ENCODE measurements at places on chromosomes 1 and 21.

DNA sequence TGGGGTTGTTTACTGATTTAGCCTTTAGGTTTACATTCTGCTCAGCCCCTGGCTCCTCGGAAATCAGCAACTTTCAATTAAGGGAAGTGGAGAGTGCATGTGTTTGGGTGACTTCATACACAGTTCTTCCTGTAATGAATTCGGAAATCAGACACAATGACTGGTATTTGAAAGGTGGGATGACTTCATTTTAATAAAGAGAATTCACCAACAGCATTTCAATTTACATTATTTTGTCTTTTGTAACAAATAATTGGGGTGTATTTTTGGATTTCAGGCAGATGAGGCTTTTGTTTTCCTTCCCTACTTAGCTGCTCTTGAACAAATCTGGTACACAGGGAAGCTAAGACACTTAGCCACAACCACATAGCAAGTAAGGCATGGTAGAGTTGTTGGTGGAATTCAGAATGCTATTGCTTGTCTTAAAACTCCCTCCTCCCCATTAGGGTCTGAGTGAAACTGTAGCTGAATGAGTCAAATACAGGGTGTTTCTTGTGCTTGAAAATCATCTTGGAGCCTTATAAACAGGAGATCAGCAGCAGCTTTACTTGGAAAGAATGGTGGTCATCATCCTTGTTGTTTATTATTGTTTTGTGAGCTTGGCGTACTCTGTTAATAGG lies 917 bp downstream of the STX12 start:
- no peak for DNase-seq

DNA sequence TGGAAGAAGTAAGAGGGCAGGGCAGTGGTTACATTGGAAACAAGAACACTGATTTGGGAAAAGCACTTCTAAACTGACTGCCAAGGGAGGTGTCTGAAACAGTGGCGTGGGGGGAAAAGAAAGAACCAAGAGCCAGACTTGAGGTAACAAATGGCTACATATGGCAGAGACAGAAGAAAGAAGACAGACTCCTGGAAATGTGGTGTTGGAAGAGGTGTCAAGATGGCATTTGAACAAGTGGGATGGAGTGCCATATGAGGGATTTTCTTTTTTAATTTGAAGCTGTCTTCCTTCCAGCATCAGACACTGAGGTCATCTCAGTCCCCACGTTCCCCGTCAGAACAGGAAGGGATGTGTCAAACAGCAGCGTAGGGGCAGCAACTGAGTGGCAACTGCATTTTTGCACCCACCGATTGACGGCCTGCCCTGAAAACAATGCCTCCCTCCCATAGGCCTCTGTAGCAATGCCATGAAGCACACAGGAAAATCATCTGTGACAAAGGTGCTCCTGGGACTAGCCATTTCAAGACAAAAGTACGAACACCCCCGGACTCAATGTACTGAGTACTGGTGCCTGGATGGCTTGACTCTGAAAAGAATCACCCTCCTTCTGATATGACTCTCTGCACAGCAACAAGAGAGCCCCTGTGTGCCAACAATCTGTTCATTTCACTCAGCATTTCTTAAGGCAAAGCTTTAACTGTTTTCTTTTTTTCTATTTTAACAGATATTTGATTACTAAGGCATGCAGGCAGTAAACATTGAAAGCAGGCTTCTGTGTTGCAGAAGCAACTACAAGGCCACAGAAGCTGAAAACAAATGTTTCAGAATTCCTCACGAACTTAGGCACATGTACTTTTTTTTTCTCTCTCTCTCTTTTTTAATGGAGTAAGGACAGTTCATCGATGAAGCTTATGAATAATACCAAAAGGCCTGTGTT lies 37.0 kb downstream of the LPAR3 start:
- no peak for DNase-seq

DNA sequence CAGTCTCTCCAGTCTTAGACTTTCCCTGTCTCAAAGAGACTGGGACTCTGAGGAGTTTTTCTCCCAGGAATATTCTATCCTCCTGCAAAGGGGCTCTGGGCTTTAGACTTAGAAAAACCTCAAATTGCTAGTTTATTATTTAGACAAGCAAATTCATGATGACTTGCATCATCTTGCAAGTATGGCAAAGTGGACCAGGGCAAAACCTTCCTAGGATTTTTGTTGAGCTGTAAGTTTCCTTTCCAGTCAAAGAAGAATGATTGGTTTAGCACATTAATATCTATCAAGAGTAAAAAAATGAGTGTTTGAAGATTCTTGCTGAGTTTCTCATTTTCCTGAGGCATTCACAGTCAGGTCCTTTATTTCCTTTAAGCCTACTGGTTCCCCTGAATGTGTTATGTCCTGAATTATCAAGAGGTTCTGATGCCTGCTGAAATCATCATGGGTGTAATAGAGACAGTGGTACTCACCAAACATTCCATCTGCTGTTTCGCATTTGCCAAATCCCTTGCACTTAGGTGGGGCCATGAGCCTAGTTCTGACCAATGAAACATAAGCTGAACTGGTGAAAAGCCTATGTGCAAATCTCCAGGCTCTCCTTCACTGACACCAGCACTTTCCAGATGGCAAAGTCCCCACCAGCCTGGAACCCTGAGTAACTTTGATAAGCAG lies 25.2 kb upstream of the SPAG17 start:
- DNase-seq = no peak

GRCh38 chr1:119364640-119365039 lies 3.9 kb upstream of the HAO2 start:
- no peak for DNase-seq

GRCh38 chr1:6424000-6424565 lies 493 bp upstream of the ESPN start:
- no peak for DNase-seq

GRCh38 chr21:41369920-41370839 lies 8.4 kb downstream of the MX2 start:
- DNase-seq = peak; percentile 72

GRCh38 chr1:94322696-94323095 lies 85.3 kb upstream of the ARHGAP29 start:
- no peak for DNase-seq

DNA sequence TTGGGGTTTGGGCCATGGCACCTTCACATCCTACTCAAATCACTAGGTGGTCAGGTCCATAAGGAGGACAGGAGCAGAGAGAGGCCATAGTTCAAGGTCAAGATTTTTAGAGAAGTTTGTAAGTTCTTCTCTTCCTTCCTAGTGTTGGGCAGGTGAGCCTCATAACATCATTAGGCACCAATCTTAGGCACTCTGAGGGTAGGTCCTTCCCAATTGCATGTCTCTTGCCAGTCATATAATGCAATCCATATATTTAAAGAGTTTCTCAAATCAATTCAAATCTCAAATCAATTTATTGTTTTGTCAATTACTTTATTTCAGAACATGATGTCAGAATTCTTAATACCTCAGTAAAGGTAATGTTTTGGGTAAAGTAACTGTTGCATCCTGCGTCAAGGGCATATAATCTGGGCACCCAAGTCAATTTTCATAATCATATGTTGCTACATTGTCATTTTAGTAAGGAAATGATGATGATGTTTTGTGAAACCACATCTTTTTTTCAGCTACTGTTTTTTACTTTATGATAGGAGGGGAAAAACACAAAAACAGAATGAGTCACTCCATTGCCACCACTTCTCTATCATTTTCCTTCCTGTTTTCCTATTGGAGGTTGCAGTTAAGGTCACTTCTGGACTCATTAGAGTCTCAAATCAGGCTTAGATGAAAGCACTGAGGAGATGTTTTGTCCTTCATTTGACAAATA lies 122.7 kb downstream of the UCHL5 start:
- DNase-seq = no peak

GRCh38 chr21:42376338-42376982 lies 10.1 kb upstream of the TFF1 start:
- DNase-seq = peak; percentile 74

DNA sequence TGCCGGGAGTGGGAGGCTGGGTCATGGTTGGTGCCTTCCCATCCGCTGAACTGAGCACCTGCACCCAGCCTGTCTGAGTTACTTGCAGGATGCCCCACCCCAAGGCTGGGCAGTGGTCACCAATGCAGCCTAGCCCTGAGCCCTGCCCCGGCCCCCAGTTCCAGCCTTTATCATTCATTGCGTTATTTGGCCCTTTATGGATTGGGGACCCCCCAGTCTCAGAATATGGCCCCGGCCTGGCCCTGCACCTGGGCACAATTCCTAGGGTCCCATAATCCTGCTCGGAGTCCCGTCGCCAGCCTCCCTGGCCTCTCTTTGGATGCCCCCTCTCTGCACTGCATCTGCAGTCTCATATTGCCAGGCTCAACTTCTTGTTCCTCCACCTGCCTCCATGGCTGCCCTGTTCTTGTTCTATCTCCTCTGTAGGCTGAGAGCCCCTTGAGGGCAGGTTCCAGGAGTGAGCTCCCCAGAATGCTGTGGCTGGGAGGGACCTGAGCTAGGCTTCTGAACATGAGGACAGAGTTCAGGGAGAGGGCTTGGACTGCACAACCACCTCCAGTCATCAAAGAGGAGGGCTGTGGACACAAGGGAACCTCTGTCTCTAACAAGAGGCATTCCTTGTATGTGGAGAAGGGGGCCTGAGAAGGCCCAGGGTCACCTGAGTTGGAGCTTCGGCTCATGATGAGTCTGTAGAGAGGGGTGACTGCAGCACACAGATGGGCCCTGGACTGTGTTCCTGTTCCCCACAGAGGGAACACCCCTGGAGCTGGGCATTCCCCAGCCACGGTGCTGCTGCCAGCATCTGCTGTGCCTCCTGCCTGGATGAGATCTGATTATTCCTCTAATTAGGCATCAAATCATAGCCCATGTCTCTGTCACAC lies 1.1 kb upstream of the KNCN start:
- no peak for DNase-seq

DNA sequence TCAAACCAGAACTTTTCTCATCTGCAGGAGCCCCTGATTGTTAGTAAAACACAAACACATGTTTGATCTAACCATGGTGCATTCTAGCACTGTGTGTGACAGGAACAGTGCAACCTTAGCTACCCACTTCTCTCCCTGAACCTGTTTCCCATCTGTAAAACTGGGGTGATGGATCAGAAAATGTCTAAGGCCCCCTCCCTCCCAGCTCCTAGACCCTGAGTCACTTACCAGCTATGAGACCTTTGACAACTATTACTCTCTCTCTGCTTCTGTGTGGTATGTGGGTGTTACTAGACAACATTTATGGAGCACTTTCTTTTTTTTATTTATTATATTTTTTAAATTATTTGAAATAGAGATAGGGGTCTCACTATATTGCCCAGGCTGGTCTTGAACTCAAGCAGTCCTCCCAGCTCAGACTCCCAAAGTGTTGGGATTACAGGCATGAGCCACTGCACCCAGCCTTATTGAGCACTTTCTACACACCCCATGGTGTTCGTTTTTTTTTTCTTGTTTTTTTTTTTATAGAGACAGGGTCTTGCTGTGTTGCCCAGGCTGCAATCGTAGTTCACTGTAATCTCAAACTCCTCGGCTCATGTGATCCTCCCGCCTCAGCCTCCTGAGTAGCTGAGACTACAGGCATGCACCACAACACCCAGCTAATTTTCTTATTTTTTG lies 2.6 kb downstream of the INPP5B start:
- no peak for DNase-seq

GRCh38 chr21:14762734-14763694 lies 216.9 kb upstream of the SAMSN1 start:
- DNase-seq = no peak

DNA sequence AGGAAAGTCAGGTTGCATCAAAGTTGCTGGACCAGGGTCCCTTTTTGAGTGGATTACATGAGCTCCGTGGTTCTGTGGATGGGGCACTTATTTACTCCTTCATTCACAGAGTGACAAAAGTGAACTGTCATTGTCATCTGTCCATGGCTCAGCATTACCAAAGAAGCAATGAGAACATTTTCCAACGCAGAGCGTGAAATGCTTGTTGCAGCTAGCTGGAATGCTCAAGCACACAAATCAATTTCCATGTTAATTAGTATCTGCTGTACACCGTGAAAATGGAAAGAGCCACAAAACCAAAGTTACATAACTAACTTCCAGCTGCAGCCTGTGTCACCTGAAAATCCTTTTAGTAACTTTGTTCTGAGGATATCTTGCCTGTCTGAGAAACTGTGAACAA lies 78.9 kb downstream of the MT1HL1 start:
- DNase-seq = no peak

DNA sequence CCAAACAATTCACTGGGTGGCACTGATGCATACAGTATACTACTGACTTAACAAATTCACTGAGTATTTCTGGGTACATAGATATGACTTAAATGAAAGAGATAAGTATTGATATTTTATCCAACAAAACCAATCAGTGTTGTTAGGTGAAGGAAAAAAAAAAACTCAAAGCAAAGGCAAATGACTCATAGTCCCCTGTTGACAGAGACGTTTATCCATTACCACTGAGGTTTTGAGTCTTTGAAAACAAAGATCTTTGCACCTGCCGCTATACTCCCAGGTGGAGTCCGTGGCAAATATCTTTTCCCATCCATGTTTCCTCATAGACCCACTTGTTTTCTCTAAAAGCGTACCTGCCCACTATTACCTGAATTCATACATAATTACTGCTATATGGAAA lies 18.4 kb downstream of the DYNLT5 start:
- DNase-seq = no peak

- DNase-seq = no peak
Observed at GRCh38 chr1:166692346-166692745, 146.9 kb upstream of the POGK start.

- DNase-seq = peak; percentile 43
Observed at GRCh38 chr1:107057197-107058133, 991 bp downstream of the PRMT6 start.

- DNase-seq = no peak
Observed at GRCh38 chr1:67844988-67845387, 11.7 kb upstream of the GNG12 start.

GRCh38 chr21:17783481-17784179 lies 35.5 kb downstream of the C21orf91 start:
- peak; percentile 39 for DNase-seq

GRCh38 chr21:39012326-39013230 lies 170.7 kb downstream of the PSMG1 start:
- no peak for DNase-seq

GRCh38 chr1:31790140-31790539 lies 25.7 kb downstream of the SPOCD1 start:
- no peak for DNase-seq

DNA sequence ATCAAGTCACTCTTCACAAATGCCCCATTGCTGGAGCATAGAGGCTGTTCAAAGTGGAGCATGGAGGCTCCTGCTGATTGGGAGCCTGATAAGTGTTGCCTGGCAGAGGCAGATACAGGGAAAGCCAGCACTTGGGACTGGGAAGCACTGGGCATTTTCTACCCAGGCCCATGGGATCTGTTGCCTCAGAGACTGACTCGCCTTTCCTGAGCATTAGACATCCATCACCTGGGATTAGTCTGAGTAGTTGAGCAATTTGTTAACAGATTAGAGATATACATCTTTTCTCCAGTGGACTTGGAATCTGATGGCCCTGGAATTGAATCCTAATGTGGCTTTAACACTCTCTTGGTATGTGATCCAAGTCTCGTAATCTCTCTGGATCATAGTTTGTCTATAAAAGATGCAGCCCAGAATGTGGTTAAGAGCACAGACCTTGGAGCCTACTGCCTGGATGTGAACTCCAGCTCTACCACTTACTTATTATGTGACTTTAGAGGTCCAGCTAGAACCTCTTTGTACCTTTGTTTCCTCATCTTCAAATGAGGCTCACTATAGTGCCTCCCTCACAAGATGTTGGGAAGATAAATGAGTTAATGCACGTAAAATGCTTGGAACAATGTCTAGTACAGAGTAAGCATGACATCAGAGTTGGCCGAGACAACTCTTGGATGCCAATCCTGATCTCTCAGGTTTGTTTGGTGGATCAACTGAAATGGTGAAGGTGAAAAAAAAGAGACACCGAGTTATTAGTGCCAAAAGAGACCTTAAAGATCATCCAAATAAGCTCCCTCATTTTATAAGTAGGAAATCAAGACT lies 38.3 kb upstream of the NRDC start:
- no peak for DNase-seq

GRCh38 chr1:44735992-44736391 lies 3.6 kb upstream of the KIF2C start:
- no peak for DNase-seq
